ENCODE measurements at places on chromosomes 7 and 10. TPM values are rescaled to one million over a fixed set of nuclear protein-coding genes. Genes with fewer than 3 reads are reported as not detected.

FASTK gene
- 56.6 TPM for total RNA-seq

MCM10 gene
- 86.2 TPM for total RNA-seq

PON1 gene
- total RNA-seq: not detected

BHLHA15 gene
- 0.23 TPM for total RNA-seq

IFIT2 gene
- total RNA-seq: 43.5 TPM

DNA sequence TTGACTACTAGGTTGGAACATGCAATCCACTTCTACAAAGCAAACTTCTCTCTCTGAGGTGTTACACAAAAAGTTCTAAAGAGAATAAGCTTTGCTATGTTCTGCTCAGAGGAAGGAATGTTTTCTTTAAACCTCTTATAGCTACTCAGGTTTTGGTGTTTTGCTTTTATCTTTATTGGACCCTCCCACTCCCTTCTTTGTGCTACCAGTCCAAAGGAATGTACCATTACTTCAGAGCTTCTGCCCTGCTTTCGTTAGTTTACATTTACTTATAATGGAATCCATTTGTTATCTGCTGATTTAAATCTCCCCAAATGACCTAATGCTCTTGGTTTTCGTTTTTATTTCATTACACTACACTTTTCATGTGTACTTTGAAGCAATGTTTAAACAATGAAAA lies 154.9 kb downstream of the ATE1 start:
- DNase-seq: no peak

DNA sequence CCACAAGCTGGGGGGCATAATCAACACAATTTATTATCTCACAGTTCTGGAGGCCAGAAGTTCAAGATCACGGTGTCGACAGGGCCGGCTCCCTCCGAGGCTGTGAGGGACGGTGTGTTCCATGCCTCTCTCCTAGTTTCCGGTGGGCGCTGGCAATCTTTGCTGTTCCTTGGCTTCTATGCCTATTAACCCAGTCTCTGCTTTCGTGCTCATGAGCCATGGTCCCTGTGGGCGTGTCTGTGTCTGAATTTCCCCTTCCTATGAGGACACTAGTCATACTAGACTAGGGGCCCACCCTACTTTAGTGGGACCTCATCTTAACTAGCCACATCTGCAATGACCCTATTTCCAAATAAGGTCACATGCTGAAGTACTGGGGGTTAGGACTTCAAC lies 29.4 kb downstream of the HIPK2 start:
- no peak for DNase-seq

DNA sequence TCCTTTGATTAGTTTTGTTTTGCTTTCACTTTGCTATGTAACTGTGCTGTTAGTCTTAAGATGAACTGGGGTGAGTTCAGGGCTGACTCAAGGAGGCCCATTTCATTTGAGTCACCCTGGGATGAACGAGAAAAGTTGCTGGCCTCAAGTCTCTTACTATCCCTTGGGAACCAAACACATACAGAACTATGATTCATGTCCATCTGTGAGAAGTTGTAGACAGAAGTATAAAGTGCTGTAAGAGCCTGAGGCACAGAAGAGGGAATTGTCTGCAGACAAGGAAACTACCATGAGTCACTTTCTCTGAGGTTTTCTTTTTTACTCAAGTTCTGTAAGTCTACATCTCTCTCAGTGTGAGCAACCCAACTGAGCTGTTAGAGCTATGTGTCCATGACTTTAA lies 179.8 kb upstream of the CSTF2T start:
- peak; percentile 40 for DNase-seq

DNA sequence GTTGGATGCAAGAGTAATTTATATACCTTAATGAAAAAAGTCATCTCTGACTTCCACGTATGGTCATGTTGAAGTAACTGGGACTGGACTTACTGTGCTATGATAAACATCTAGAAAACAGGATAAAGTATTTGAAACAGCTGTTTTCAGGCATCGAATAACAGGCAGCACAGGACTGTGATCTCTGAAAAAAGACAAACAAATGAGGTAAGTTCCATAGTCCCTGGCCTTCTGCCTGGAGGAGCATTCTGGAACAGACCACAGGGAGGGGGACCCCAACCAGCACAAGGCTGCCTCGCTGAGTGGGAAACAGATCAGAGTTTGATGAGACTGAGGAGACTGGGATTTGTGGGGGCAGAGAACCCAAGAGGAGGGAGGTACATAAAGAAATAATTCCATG lies 89.1 kb upstream of the HABP2 start:
- no peak for DNase-seq

- DNase-seq: no peak
Observed at GRCh38 chr10:81428456-81429134, 446.4 kb upstream of the NRG3 start.

DNA sequence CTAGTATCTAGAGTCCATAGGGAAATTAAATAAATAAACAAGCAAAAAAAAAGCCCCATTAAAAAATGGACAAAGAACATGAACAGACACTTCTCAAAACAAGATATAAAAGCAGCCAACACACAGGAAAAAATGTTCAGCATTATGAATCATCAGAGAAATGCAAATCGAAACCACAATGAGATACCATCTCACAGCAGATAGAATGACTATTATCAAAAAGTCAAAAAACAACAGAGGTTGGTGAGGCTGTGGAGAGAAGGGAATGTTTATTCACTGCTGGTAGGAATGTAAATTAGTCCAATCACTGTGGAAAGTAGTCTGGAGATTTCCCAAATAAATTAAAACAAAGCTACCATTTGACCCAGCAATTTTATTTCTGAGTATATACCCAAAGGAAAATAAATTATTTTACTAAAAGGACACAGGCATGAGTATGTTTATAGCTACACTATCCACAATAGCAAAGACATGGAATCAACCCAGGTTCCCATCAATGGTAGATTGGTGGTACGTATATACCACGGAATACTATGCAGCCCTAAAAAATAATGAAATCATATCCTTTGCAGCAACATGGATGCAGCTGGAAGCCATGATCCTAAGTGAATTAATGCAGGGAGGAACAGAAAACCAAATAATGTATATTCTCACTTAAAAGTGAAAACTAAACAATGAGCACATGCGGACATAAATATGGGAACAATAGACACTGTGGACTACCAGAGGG lies 366.5 kb upstream of the SEMA3C start:
- no peak for DNase-seq

- DNase-seq: no peak
Observed at GRCh38 chr7:66277492-66277891, 72.4 kb downstream of the TPST1 start.

DNA sequence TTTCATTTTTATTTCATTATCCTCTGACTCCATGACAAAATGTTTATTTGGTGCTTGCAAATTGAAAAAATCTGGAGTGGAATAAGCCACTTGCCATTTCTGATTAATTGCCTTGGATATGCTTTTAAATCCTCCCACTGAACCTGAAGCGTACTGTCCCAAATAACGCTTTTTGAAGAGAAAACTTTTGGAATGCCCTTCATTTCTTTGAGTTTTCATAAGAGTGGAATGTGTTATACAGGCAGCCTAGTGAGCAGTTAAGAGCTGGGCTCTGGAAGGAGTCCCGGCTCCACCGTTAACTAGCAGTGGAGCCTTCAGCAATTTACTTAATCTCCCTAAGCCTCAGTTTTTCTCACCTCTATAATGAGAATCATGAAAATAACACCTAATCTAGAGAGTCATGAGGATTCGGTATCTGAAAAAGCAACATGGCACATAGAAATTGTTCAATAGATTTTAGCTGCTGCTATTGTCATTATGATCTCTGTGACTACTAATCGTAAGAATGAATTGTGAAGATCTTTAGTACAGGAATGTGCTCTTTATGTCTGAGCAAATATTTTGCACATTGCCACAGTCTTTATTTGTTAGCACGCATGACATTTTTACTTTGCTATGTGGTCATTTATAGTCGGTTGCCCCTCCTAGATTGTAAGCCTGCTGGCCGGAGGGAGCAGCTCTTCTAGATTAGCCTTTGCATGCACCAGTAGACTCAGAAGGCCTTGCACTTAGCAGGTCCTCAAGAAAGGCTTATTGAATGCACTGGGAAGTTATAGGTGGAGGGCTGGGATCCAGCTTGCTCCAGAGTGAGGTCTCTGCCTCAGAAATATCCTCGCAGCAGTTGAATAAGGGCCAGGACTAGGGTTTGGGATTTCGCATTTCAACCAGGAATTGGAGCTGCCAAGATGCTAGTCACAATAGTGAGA lies 59.4 kb downstream of the PLCE1 start:
- no peak for DNase-seq

- no peak for DNase-seq
Observed at GRCh38 chr7:112830769-112831168, 40.6 kb upstream of the TMEM168 start.

GRCh38 chr7:134191876-134192275 lies 64.7 kb downstream of the LRGUK start:
- no peak for DNase-seq

- DNase-seq: no peak
Observed at GRCh38 chr7:84176716-84177115, 17.9 kb downstream of the SEMA3A start.

DNA sequence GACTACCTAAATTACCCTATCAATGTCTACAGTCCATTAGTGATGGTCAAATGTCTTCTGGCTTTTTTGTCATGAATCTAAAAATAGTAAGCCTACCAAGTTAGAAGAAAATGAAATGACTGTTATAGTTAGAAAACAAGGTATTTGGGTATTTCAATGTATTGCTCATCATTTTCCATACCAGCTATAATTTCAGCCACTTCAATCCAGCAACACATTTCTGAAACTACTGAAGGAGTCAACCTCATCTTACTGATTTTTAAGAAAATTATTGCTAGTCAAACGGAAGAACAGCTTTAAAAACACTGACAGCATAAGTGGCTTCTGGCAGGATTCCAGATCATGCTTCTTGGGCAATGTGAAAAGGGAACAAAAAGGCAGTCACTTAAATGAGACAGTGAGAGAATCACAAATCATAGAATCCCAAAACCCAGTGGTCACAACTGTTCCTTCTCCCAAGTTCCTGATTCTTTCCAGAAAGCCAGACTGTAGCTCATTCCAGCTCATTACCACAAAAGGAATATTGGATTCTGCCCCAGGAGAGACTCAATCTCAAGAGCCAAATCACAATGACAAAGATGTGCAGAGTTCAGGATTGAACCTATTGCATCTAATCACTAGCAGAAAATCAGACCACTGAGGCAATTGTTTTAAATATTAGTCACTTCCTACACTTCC lies 61.2 kb upstream of the LRRN3 start:
- peak; percentile 72 for DNase-seq

DNA sequence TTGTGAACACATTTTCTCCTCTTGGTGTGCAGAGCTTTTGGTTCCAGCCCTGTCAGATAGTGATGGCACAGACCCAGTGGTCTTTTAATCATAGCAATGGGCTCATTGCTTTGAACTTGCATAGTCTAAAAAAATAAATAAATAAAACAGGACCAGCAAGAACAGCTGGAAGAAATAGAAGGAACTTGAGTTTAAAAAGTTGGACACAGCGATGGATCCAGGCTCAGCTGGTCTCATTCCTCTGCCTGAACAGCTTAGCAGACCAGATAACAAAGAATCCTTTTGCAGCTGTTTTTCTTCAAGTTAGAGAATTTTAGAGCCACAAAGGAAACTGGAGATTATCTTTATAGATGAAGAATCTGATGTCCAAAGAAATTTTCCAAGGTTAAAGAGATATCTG lies 1005.6 kb downstream of the LRMDA start:
- DNase-seq: no peak

All from activated CD4-positive, alpha-beta T cell treated with anti-CD3 and anti-CD28 coated beads for 36 hours (primary cell).